GM04503 (cell line): ENCODE measurements at places on chromosomes 5 and 9.

DNA sequence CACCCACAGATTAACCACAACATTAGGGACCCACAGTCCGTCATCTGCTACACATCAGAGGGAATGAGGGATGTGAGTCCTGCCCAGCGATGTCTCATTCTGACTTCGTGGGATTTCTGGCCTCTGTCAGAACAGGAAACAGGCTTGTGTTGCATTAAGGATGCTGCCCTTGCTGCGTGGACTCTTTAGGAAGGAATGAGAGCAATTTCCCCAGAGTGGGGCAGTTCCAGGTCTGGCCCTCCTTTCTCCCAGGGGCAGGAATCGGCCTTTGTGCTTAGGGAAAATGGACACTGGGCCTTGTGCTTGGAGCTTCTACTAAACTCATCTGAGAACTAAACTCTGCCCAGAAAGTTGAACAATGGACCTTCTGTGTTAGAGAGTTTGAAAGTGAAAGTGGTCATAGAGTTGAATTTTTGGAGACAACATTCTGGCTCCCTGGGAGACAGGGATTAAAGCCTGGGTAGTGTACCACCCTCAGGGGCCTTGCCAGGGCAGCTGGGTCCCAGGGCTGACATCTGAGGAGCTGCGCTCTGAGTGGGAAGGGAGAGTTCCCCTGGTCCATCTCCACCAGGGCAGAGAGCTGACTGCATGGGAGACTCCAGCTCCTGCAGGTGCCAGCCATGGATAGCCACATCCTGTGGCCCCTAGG lies 37.8 kb upstream of the S1PR3 start:
- peak; percentile 45 for DNase-seq

DNA sequence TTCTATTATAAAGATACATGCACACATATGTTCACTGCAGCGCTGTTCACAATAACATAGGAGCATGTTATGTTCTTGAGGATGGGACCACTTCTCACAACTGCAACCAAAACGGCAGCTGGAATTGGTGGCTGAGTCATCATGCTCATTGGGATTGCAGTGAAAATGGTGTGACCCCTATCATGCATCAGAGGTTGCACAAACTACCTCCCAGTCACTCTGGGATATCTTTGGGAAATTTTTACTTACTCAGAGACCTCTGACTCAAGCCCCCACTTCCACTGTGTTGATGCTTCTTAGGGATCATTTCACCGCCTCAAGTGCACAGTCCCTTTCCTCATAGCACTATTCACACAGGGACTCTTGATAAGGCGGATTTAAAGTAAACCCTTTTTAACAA lies 474.1 kb downstream of the BNC2 start:
- DNase-seq: no peak

DNA sequence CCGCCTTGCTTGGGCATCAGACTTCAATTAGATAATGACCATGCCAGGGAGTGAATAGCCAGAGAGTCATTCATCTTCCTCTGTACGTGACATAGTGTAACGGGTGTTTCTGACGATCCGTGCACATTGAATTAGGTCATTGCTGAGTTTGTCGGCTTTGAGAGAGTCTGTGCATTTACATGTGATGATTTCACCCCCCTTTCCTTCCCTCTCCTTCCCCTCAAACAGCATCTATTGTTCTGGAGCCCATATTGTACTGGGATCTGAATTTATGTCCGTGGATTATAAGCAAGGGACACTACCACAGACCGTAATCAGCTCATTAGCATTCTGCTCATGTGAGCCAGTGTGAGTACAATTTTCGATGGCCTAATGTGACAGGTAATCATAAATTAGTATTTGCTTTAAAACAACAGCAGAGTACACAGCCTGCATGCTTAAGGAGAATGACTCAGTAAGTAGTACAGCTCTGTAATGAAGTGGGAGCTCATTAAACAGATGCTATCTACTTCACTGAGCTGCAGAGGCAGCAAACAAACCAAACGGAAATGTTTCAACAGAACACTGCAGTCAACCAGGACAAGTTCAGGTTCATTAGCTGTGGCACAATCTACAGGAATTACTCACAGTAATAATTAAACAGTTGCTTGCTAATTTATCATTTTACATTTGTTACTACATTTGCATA lies 302.1 kb downstream of the CSNK1G3 start:
- peak; percentile 44 for DNase-seq

DNA sequence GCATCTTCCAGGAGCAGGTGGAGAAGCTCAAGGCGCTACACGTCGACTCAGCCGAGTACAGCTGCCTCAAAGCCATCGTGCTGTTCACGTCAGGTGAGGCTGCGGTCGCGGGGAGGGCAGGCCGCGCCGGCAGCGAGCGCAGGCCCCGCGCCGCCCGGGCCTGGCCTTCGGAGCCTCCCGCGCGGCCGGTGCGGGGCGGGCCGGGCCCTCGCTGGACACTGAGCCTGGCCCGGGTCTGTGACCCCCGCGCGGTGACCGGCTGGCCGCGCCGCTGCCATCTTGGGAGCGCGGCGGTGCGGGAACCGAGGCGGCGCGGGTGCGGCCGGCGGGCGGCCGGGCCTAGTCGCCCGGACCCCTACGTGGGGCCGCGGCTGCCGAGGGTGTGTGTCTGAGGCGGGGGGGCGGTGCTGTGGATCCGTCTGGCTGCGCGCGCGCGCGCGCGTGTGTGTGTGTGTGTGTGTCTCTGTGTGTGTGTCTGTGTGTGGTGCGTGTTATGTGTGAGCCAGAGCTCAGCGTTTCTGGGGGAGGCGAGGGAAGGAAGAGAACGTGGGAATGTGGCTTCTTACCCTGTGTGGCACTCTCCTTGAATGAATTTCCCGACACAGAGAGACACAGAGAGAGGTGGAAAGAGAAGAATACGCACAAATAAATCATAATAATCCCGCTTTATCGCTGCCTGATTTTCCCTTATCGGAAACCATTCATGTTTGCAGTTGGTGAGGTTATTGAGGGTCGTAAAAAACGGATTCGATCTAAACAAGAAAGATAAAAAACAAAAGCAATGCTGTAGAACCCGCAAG lies 5.5 kb downstream of the NR2F1 start:
- no peak for DNase-seq

DNA sequence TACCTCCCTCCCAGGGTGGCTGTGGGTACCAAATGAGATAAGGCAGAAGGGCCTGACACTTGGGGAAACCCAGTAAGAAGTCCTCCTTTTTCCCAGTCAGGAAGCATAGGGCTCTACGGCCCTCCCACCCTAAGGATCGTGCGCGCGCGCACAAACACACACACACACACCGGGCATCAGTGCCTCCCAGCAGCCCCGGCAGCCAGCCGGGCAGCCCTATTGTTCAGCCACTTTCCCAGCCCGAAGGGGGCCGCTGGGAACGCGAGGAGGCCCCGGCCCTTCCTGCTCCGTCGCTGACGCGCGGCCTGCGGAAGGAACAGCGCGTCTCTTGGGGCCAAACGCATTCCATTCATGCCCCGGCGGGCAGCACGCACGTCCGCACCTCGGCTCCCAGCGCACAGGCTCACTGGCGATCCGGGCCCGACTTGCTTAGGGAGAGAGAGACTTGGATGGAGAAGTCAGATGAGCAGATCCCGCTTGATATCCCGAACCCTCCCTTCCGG lies 22.6 kb downstream of the DUSP1 start:
- DNase-seq: no peak

- no peak for DNase-seq
These were observed 35.4 kb upstream of the MSH3 start for GRCh38 chr5:80619086-80619485.
